T follicular helper cell (primary cell): ENCODE measurements at places on chromosomes 2 and 18.

GRCh38 chr2:215699700-215700538 lies 264.1 kb upstream of the FN1 start:
- DNase-seq: no peak

GRCh38 chr2:68282811-68283418 lies 30.6 kb upstream of the PPP3R1 start:
- DNase-seq: peak; percentile 1

- DNase-seq: no peak
Measured at GRCh38 chr2:83063511-83063910, 1395.6 kb downstream of the SUCLG1 start.

DNA sequence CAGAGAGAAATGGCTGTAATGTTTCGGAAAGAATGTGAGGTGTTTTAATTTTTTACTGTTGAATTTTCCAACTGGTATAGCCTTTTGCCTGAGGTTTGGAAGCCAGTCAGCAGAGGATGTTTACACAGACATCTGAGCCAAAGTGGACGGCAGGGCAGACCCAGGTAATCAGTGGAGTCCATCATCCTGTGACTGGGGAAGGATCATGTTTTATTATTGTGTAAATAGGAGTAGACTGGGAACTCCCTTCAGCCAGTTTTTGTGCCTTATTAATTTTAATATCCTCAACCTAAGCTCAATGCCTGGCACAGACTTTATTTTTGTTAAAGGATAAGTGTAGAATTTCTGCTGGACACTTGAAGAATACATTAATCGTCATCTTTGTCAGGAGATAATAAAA lies 142.0 kb upstream of the GAREM1 start:
- no peak for DNase-seq

DNA sequence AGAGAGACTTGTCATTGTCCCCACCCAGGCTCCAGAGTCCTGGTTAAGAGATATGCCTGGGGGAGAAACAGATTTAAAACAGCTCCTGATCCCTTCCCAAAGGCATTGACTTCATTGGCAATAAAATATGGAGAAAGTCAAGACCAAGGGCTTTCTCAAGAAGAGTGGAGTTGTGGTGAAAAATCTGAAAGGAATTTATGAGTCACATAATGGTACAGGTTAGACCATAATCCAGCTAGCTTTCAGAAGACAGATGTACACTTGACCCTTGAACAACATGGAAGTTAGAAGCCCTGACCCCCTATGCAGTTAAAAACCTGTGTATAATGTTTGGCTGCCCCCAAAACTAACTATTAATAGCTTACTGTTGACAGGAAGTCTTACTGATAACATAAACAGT lies 599.1 kb upstream of the SOX11 start:
- no peak for DNase-seq

GRCh38 chr2:176097820-176098365 lies 1.7 kb upstream of the HOXD12 start:
- no peak for DNase-seq

- no peak for DNase-seq
Measured at GRCh38 chr18:58158008-58158407, 114.0 kb downstream of the NEDD4L start.

- DNase-seq: no peak
Measured at GRCh38 chr2:133414486-133415209, 153.6 kb downstream of the NCKAP5 start.

DNA sequence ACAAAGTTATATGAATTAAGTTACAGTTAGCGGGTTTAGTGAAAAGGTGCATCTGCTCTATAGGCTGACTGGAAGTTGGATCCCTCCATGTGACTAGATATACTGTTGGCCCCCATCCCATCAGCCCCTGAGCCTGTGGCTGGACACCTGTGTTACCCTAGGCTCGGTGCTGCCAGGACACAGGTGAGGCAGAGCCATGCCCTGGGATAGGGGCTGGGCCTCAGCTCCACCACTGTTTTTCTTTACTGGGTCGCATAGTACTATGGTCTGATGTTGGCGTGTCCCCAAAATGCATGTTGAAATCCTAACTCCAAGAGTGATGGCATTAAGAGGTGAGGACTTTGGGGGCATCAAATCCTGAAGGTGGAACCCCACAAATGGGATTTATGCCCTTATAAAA lies 638.6 kb upstream of the ID2 start:
- DNase-seq: no peak

DNA sequence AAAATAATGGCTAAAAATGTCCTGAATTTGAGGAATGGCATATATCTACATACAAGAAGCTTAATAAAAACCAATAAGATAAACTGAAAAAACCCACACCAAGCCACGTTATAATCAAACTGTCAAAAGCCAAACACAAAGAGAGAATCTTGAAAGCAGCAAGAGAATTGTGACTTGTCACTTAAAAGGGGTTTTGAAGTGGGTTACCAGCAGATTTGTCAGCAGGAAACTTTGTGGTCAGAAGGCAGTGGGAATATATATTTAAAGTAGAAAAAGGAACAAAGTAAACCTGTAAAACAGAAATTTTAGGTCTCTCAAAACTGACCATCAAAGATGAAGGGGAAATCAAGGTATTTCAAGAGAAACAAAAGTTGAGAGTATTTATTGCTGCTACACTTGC lies 171.9 kb upstream of the CNTNAP5 start:
- no peak for DNase-seq

GRCh38 chr2:102780467-102780866 lies 18.6 kb downstream of the TMEM182 start:
- no peak for DNase-seq

DNA sequence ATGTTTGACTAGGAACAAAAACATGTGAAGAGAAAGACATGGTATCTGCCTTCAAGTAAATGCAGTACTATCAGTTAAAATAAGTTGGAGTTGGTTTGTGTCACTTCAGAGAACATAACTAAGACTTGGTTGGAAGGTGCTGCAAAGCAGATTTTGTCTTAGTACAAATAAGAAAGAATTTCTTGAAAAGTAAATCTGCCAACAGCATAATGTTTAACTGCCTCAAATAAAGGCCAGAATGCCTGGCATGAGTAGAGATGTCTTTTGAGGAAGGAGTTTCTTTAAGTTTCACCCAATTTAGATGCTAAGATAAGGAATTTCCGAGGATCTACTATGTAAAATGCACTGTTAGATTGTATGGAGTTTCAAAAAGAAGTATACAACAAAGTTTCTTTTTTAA lies 409.7 kb downstream of the PIK3C3 start:
- DNase-seq: no peak

DNA sequence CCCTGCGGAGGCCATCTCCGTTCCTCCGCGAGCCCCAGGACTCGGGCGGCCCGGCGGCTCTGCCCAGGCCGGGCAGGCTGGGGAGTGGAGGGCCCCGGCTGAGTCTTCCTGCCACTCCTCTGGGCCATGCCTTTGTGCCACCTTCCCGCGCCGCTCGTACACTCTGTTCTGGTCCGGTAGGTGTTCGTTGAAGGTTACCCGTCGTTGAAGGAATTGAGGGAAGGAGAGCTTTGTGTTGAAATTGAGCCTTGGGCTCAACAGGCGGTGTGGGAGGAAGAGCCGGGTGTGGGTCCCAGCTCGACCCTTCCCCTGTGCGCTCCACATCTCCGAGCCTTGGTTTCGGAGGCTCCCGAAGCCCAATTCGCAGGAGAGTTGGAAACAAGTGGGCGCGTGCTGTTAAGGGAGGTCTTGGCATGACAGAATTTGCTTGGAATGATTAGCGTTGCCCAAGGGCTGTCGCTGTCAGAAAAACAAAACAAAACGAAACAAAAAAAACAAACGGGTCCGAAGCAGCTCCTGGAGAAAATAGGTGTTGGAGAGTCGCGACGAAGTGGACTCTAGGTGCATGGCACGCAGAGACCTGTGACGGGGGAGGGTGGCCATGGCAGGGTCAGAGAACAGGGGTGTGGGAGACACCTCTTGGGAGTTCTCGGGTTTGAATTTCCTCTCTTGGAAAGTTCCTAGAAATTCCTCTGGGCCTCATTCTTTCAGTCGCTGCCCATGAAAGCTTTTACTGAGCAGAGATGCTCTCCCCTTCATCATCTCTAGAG lies 1.2 kb upstream of the MZT2A start:
- DNase-seq: no peak

DNA sequence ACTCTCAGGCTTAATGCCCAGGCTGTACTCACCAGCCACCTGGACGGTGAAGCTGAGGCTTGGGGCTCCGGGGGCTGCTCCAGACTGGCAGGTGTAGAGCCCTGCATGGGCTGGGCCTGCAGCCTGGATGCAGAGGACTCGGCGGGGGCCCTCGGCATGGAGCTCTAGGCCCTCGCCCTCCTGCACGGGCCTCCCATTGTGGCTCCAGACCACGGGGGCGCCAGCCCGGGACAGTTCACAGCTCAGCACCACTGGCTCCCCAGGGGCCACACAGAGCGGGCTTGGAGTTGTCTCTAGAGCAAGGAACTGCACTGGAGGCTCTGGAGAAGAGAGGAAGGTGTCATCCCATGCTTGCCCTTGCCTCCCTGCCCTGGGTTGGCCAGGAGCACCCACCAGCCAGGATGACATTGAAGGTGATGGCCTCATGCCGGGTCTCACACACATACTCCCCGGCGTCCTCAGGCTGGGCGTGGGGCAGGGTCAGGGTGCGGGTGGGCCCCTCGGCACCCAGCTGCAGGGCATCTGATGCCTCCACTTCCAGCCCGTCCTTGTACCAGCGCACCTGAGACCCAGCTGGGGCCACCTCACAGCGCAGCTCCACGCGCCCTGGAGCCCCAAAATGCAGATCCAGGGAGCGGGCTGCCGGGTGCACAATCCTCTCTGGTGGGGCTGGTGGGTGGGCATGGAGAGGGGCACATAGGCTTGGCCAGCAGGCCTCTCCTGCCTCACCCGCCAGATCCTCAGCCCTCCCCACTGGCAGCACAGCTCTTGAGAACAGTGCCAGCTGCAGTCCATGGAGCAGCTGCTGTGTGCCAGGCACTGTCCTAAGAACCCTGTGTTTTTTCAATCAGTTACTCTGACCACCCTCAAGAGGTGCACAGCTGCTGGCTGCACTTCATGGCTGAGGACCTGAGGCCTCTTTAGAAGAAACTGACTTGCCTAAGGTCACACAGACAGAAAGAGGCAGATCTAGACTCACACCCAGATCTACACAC lies 13.3 kb downstream of the OBSL1 start:
- no peak for DNase-seq

- no peak for DNase-seq
Measured at GRCh38 chr2:80506563-80506962, 202.0 kb upstream of the LRRTM1 start.

GRCh38 chr2:200736646-200737274 lies 75.0 kb upstream of the BZW1 start:
- DNase-seq: no peak

GRCh38 chr2:9629222-9630116 lies 1.3 kb downstream of the YWHAQ start:
- peak; percentile 13 for DNase-seq

DNA sequence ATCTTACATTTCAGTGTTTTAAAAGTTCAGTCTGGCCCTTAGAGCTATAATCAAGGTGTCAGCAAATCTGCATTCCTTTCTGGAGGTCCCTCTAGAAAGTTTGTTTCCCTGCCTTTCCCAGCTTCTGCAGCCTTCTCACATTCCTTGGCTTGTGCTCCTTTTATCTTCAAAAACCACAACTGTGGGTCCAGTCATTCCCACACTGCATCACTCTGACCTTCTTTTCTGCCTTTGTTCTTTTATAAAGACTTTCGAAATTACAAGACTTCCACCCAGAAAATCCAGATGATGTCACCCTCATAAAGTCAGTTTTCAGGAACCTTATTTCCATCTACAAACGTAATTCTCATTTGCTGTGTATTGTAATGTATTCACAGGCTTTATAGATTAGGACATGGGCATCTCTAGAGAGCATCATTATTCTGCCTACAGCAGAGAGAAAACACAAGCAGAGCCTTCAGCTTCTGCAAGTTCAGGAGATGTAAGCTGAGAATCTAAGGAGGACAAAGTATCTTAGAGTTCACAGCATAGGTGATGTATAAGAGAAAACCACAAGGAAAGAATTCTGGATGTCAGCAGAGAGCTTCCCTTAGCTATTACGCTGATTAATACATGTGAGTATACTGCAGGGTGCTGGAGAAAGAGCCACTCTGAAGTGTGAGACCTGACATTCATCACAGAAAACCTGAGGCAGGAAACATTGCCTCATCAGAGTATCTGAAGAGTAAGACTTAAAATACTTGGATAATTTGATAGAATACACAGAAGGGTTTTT lies 1100.2 kb downstream of the CBLN2 start:
- no peak for DNase-seq

DNA sequence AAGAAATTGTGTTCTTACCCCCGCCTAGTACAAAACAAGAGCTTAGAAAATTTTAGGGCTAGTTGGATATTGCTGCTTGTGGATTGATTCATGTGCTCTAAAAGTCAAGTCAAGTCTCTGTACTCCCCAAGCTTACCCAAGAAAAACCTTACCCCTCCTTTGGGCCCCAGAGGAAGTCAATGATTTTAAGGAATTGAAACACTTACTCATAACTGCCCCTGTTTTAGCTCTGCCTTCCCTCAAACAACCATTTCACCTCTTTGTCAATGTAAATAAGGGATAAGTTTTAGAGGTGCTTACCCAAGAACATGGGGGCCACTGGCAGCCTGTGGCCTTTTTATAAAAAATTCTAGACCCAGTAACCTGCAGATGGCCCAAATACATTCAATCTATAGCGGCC lies 136.6 kb upstream of the RMP24 start:
- no peak for DNase-seq

DNA sequence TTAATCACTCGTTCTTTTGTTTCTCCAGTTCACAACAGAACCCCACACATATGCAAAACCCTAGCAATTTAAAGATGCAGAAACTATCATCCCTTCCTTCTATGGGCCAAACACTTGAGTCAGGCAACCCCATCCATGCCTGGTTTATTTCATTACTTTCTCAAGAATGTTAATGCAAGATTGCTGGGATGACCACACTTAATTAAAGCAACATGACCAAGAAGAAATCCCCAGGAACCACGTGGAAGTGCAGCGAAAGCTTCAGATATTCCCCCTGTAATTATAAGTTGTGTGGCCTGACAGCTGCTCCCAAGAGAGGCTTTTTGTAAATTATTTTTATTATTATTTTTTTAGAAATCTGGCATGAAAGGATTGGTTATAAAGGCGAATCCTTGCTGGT lies 246.2 kb upstream of the ID2 start:
- DNase-seq: no peak

DNA sequence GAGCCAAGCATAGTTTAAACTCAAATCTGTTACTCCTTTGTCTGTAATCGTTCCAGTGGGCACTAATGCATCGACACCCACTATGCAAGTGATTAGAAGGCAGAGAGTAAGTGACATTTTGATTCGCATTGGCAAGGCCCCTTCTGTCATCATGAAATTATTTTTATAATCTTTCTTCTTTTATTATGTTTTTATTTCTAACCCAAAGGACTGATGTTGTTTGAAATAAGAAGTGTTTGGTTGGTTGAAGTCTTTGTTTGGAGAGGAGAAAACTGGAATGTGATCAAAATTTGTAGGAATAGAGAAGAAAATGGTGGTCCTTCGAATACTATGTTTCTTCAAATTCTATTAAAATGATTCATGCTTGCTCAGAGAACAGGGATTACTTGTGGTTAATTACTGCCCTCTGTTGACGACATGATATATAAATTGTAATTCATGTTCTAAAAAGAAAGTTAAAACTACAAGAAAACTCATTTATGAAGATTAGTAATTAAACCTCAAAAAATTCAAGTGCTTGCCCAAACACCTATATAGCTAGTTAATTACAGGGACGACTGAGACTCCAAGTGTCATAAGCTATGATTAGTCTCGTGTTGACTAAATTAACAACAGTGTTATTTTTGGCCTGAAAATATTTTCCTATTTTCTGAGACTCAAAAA lies 26.4 kb upstream of the TFPI start:
- no peak for DNase-seq
